ENCODE measurements at places on chromosomes 13 and 19.

GRCh38 chr13:51158880-51159518, 47.9 kb upstream of the C13orf42 start:
- DNase-seq, result no peak

- peak; percentile 95 for DNase-seq
These were observed at the start of the genes IER2 and STX10 for GRCh38 chr19:13150187-13150930. Gene IER2 (plus strand): TSS chr19:13150411. CDS start chr19:13153187, 2,776 bp downstream. Gene STX10 (minus strand): TSS chr19:13150375. CDS start chr19:13150173, 202 bp downstream.

DNA sequence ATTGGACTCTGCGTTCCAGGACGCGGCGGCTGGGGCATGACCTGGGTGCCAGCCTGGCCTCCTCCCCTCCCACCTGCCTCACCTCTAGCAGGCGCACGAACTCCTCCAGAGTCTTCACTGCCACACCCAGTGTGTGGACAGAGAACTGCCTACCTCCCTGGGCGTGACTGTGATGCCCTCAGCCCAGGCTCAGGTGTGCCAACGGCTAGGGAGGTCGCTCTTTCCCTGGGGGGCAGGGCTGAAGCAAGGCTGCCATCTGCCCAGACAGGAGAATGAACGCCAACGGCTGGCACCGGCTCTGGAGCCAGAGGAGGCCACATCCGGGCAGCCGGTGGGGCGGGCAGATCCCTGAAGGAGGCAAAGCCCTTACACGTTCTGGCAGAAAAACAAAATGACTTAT, 11.3 kb downstream of the NANOS3 start:
- no peak for DNase-seq

GRCh38 chr19:30522341-30522740, 150.2 kb downstream of the ZNF536 start:
- DNase-seq, result no peak

- no peak for DNase-seq
These were observed 1354.6 kb upstream of the PCDH9 start for GRCh38 chr13:68584776-68585175.

DNA sequence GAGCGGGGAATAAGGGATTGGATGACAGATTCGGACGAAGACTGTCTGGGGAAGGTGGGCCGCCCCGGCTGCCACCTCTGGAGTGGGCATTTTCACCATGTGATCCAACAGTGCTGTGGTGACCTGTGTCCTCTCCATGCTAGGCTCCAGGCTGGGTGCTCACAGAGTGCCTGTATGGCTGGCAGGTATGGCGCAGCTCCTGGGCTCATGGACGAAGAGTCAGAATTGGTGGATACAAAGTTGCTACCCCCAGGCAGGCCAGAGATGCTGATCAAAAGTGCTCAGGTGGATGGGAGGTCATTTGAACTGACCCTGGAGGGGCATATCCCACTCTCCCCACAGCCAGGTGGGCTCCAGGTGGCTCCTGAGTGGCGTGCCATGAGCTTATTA, 111.3 kb upstream of the UQCRFS1 start:
- DNase-seq, result no peak

DNA sequence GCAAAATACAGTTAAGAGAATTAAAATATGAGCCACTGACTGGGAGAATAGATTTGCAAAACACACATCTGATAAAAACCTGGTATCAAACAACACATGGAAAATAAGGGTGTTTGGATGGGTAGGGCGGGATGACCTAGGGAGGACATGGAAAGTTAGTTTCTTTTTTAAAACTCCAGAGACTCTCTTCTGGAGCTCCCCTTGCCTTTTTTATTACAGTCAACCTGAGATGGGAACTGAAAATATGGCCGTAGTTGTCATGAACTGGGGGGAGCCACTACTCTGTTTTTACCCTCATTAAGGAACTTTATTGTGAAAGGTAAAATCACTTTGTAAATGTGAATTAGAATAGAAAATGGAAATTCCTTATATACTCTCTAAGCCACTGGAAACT, 113.0 kb downstream of the ATP11A start:
- DNase-seq, result no peak

- no peak for DNase-seq
These were observed 80.5 kb upstream of the MCF2L start for GRCh38 chr13:112888238-112889111.

DNA sequence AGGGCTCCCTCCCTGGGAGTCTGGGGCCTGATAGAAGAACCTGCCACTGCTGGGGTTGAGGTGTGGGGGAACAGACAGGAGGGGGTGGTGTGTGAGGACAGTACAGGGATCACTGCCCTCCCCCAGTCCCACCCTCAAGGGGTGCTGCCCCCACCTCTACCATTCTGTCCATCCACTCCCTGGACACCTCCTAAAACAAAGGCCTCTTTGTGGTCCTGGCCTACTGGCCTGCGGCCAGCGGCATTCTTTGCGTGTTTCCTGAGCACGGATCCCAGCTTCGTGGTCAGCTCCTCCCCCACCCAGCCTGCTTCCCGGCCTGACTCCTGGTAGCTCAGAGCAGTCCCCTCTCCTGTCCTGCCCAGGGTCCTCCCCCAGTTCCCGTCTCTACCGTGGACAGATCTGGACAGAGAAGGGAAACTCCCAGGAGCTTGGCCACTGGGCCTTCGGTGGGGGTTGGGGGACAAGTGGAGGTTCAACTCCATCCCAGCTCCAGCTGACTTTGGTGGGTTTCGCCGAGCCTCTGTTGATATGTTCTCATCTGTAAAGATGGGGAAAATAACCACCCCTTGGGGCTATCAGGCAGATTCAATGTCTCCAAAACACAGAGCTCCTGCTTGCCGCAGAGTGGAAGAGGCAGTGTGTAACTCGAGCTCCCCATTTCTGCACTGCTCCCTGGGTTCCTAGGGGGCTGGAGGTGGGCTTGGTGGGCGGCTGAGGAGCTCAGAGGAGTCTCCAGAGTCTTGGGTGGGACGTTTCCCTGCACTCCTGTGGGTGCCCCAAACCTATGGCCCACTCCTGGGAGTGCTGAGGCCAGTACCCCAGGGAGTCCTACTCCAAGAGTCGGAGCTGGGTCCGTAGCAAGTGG, 48.7 kb downstream of the LYL1 start:
- DNase-seq, result no peak

DNA sequence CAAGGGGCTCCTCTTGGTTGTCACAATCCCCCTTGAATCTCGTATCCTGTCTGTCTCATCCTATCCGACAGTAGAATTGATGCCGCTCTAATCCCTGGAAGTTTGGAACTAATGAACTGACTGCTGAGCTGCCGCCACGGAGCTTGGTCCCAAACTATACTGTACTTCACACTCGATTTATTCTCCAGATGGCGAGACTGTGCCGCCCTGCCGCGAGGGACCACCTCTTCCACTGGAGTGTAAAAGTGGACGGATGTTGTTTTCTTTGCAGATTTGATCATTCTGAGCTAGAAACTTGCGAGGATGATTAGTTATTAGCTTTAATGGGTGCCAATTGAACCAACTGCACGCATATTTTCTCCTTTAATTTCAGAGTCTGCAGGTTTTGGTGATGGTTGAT, 117.2 kb downstream of the ZIC5 start:
- DNase-seq, result no peak

DNA sequence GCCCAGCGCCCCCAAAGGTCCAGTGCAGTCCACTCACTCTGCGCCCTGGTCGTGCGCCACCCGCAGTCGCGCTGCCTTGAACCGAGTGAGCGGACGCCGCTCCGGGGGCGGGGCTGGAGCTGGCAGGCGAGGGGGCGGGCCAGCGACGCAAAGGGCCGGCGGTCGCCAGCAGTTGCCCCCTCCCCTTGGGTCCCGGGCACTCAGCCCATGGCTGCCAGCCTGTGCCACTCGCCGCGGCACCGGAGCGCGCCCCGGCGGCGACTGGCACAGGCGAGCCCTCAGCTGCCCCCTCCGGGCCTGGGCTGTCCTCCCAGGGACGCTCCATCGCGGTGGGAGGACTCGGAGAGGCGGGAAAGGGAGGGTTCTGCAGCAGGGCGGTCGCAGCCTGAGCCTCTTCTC, at the start of gene S1PR5:
TSS of gene S1PR5 (minus strand) at position 87 of the 399 bp plus-strand sequence. CDS start 2,436 bp downstream, outside the sequence.
- DNase-seq, result peak; percentile 45

- DNase-seq, result no peak
These were observed 58.6 kb upstream of the SPRY2 start for GRCh38 chr13:80399340-80400163.

DNA sequence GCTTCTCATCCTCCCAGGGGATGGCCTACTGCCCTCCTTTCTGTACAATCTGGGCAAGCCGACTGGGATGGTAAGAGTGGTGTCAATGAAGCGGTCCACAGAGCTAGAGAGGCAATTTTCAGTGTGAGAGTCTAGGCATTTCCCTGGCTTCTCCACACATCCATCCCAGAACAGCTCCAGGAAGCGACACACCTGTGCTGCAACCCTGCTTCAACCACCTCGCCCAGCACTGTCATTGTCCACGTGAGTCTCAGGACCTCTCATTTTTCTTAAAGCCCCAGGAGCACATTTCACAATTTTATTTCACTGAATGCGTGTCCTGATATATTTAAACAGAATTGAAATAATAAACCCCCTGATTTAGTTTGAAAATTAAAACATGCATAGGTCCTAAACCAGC, 15.5 kb upstream of the UBL3 start:
- DNase-seq, result no peak

- DNase-seq, result no peak
These were observed at the start of gene AZU1 for GRCh38 chr19:827710-828321. Gene AZU1 (plus strand): TSS chr19:827837. CDS start chr19:827847, 10 bp downstream.

- no peak for DNase-seq
These were observed 17.6 kb downstream of the EMP3 start for GRCh38 chr19:48342841-48343540.

- no peak for DNase-seq
These were observed 8.7 kb upstream of the PLAUR start for GRCh38 chr19:43678512-43679261.

DNA sequence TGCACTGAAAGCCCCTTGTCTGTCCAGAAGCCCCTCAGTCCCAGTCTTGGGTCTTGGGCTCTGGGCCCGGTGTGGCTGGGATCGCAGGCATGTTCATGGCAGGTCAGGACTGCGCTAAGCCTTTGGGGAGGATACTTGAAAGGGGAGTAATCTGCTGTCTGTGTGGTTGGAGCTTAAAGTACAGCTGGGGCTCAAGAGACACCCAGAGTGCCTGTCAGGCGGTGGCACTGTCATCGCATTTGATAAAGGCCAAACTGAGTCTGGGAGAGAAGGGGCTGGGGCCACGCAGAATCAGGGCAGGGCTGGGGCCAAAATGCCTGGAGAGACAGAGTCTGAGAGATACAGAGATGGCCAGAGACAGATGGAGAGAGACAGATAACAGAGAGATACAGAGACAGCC, 4.2 kb upstream of the CILP2 start:
- DNase-seq, result no peak

- peak; percentile 55 for DNase-seq
These were observed 330.3 kb upstream of the MIR17HG start for GRCh38 chr13:91017031-91017668.

GRCh38 chr19:16601378-16602052, 26.5 kb downstream of the MED26 start:
- no peak for DNase-seq

DNA sequence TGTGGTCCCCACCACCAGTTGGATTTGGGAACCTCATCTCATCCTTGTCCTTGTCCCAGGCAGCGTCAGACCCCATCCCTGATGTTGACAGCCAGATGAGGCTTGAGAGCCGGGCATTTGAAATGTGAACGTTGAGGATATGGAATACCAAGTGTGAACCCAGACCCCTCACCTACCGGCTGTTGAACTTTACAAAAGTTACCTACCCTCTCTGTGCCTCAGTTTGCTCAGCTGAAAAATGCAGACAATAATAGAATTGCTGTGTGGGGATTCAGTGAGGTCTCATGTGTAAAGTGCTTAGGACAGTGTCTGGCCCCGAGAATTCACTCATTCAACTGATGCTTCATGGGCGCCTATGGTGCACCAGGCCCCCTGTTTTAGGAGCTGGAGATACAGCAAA, 693 bp upstream of the SIGLEC14 start:
- DNase-seq, result no peak

DNA sequence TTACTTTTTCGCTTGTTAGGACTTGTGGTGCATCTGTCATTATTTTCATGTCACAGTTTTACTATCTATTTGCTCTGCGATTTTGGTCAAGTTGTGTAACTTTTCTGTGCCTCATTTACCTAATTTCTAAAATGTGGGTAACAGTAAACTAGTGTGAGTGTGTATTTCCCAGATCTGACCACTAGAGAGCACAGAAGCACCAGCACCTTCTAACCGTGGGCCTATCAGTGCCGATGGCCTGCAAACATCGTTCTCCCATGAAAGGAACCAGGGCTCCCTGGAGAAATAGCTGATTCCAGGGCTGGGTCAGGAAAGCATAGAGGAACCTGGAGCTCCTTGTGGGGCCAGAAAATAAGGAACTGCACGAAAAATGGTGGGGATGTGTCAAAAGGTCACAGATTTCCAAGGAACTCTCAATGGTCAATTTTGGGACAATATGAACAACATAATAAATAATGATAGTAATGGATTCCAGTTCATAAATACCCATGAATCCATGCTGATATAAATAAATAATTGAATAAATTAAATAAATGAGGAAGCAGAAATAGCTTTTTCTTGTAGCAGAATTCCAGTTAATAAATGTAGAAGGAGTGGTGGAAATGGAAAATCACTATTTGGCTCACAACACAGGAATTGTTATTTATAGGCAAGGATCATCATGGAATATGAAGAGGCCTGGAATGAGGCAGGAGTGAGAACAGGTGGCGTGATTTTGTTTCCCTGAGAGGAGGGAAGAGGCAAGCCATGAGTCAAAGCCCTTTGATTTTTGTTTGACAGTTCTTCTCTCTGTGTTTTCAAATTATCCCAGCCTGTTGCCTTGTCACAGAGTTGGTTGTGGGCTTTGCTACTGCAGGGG, 31.1 kb downstream of the CEACAM8 start:
- peak; percentile 73 for DNase-seq

- DNase-seq, result no peak
These were observed 149.7 kb downstream of the OXGR1 start for GRCh38 chr13:96844616-96845015.

DNA sequence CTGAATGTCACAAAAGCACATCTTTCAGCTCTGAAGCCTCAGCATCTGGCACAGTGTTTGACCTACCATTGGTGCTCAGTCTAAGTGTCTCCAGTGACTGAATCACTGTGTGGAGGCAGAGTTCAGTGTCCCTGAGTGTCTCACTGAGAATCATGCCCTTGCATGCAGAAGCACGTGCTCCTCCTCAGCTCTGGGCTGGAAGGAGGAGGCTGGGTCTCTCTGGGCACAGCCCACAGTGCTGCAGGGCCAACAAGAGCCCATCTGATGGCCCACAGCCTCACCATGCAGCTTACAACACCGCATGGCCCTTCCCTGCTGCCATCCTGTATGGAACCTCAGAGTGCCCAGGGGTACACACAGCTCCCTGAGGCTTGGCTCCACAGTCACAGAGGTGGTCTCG, 86.1 kb downstream of the TEX26 start:
- no peak for DNase-seq

DNA sequence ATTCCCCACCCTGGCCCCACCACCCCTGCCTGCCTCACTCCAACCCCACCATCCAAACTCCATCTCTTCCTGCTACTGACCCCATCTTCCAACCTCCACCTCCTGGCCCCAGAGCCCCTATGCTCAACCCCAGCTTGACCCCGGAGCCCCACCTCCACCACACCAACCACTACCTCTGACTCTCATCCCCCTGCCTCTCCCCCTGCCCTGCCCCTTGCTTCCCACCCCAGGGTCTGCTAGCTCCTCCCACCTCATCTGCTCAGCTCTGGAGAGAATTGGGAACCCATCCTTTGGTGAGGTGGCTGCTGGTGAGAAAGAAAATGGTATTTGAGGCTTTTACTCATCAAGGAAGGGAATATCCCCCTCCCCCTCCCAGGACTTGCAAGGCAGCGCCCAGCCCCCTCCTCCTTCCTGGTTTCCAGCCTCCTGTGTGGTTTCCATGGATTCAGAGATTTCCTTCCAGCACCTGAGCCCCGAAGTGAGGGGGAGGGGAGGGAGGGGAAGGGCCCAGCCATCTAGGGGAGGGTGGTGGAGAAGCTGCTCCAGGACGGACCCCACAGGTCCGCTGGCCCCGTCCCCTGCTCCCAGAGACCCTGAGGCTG, 11.4 kb upstream of the PEPD start:
- DNase-seq, result no peak

GRCh38 chr13:67045357-67045756, 184.8 kb downstream of the PCDH9 start:
- no peak for DNase-seq
